ENCODE measurements at places on chromosomes 1 and 21.

GRCh38 chr21:43786300-43786806, 3.0 kb upstream of the RRP1 start:
- DNase-seq, result no peak

- no peak for DNase-seq
These were observed 211.4 kb upstream of the NRIP1 start for GRCh38 chr21:15276243-15276642.

DNA sequence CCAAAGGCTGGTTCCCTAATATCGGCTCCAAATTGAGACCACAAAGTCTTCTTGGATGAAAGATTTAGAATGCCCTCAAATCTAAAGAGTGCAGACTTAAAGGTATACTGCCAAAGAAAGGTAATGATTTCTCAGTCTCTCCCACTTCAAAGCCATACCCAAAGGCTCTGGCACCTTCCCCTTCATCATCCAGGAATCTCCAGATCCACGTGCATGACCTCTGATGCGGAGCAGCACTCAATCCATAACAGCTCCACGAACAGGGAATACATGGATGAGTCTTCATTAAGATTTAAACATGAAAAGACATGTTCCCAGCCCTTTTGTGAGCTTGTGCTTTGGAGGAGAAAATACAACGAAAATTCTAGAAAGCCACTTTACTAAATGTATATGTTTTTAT, 453.9 kb downstream of the DSCAM start:
- DNase-seq, result no peak

DNA sequence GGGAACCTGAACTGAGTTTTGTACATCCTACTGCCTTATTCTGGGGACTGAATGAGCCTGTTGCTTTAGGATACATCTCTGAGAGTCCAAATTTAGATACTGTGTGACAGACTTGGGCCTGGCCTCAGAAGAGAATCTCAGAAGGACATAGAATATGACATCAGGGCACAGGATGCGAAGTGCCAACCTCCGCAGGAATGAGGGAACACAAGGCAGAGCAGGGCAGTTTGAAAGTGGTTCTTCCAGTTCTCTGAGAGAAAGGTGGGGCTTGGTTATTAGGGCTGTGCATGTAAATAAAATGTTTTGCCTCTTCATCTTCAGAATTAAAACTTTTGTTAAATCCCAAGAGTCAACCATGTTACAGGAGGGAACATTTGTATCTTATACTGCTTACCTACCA, 23.1 kb downstream of the TRAF5 start:
- DNase-seq, result no peak

- DNase-seq, result no peak
These were observed 43.4 kb downstream of the KIAA1614 start for GRCh38 chr1:180956028-180956640.

GRCh38 chr1:84505493-84506001, 639 bp upstream of the SPATA1 start:
- no peak for DNase-seq

DNA sequence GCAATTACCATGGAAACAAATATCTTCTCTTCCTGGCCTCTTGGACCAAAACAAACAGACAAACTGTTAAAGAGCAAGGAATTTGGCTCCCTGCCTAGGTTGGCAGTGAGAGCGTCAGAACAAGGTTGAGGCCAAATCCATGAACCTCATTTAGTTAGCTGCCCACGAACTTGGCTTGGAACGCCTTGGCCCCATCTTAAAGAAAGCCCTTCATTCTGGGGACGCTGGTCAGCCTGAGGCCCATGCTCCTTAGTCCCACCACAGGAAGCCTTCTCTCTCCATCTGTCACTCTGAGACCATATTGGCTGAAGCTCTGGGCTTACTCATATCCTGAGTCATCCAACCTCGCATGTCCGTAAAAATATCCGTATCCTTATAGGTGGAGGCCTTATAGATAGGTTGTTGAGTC, 62.4 kb upstream of the DIRAS3 start:
- DNase-seq, result peak; percentile 38

GRCh38 chr1:31064111-31064717, 1.3 kb downstream of the PUM1 start:
- no peak for DNase-seq

GRCh38 chr21:33254766-33255165, 11.4 kb upstream of the IL10RB start:
- no peak for DNase-seq

DNA sequence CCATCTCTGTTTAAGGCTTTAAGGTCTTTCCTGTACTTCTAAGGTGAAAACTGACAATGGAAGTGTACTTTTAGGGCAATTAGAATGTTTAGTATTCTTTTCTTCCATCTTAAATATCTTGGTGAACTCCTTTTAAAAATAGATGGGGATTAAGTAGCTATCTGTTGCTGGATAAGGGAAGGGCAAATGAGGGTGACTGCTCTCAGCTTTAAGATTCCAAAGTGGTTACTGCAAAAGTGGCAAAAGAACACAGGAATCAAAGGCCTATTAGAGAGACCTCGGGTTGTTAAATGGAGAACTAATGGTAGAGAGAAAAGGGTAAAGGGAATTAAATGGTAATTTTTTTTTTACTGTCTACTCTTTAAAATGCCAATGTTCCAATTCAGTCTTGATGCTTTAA, 774.1 kb upstream of the B3GALT2 start:
- no peak for DNase-seq

DNA sequence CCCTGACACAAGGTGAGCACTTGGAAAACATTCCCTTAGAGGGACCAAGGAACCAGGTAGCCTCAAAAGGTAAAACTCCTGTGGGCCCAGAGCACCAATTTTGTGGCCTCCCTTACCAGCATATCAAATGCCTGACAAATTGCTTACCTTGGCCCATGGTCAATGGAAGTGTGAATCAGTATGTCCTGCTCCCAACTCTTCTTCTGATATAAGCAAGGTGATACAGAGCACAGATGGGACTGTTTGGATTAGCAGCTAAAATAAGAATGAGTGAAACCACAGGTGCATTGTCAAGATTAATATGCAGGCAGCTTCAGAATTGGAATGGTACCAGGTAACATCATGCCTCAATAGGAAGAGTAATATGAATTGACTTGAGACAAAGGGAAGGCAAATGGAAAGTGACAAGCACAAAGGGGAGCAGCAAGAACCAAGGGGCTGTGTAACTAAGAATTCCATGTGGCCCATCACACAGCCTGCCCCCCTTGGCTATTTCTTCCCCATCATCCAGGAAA, 156.8 kb upstream of the KCND3 start:
- DNase-seq, result no peak

GRCh38 chr1:225816643-225817538, 7.0 kb downstream of the EPHX1 start:
- DNase-seq, result no peak

- DNase-seq, result no peak
These were observed 40.8 kb downstream of the OLFML2B start for GRCh38 chr1:161982917-161983316.

- DNase-seq, result peak; percentile 77
These were observed at the start of gene CFH for GRCh38 chr1:196651637-196652215. CFH (plus strand) TSS chr1:196652043; CDS start chr1:196652118, 75 bp downstream.

DNA sequence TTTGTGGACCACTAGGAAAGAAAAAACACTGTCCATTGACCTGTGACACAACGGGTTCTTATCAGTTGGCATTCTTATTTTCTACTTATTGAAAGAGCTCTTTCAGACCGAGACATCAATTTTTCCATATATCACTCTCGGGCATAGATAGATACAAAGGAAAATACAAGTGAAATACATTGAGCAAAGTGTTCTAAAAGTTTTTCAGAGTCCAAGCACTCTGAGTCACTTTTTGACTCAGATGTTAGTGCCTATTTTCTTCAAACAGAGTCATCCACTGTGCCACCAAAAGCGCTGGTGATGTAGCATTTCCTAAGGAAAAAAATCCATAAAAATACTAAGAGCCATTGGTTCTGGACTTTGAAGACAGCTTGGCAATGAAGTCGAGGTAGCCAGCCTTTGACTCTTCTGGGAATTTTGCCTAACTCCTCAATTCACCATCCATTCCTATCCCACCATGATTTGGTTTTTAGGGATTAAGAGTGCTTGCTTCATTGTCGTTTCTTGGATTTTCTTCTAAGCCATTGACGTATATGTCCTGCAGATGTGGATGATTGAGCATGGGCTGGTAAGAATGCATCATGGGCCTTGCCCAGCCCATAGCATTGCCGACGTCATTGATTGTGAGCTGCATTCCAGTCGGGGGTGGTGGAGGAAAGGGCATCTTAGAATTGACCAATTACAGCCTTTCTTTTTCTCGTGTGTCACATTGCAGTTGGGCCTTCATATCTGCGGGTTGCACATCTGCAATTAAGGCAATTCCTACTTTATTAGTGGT, 10.6 kb downstream of the GALNT2 start:
- no peak for DNase-seq

DNA sequence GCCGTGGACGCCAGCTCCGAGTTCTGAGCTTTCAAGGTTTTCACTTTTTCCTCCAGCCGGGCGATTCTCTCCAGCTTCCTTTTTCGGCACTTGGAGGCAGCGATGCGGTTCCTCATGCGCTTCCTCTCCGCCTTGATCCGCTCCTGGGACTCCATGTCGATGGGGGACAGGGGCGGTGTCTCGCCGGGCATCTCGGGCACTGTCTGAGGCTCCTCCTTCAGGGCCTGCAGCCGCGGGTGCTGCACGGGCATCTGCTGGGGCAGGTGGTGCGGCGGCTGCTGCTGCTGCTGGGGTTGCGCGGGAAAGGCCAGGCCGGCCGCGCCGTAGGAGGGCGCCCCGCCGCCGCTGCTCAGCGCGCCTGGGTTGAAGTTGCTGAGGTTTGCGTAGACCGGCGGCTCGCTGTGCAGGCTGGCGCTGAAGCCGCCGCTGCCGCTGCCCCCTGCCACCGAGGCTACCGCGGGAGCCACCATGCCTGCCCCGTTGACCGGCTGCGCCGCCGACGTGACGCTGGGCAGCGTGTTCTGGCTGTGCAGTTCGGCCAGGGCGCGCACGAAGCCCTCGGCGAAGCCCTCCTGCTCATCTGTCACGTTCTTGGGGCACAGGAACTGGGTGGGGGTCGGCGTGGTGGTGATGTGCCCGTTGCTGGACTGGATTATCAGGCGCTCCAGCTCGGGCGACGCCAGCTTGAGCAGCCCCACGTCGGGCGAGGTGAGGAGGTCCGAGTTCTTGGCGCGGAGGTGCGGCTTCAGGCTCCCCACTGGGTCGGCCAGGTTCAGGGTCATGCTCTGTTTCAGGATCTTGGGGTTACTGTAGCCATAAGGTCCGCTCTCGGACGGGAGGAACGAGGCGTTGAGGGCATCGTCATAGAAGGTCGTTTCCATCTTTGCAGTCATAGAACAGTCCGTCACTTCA, 1.4 kb downstream of the JUN start:
- no peak for DNase-seq

DNA sequence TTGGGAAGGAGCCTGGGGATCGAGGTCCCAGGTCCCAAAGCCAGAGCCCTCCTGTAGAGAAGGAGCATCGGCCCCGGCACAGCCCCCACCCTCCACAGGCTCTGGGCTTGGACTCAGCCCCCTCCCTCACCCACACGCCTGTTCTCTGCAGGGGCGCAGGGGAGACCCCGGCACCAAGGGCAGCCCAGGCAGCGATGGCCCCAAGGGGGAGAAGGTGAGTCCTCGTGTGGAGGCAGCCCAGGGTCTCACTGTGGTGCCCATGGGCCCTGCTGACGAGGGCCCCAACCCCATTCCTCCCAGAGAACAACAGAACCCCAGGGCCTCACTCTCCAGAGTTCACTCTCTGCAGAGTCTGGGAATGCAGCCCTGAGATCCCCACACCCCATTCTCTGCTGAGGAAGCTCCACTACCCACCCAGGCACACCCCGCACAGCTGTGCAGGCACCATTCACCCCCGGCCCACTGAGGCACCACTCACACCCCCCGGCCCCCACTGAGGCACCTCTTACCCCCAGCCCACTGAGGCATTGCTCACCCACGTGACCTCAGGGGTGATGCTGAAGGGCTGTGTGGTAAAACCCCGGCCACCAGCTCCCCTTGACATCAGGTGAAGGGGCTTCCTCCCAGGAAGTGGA, 21.8 kb downstream of the COL6A2 start:
- no peak for DNase-seq

DNA sequence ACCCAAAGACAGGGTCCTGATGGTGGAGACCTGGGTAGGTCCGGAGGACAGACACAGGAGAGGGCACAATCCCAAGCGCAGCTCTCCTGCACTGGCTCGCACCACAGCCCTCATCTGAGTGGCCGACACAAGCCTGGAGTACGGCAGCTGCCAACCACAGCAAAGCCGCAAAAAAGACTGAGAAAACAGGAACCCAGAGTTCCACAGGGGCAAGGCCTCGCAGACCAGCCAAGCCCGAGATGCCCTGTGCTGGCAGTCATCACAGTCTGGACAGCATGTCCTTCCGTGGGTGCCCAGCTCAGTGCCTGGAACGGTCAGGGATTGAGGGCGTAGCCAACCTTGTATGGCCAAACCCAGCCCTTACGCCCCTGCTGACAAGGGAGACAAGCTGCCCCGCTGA, 11.4 kb downstream of the ZBTB48 start:
- no peak for DNase-seq

- no peak for DNase-seq
These were observed 251.9 kb downstream of the DPYD start for GRCh38 chr1:97668945-97669344.

DNA sequence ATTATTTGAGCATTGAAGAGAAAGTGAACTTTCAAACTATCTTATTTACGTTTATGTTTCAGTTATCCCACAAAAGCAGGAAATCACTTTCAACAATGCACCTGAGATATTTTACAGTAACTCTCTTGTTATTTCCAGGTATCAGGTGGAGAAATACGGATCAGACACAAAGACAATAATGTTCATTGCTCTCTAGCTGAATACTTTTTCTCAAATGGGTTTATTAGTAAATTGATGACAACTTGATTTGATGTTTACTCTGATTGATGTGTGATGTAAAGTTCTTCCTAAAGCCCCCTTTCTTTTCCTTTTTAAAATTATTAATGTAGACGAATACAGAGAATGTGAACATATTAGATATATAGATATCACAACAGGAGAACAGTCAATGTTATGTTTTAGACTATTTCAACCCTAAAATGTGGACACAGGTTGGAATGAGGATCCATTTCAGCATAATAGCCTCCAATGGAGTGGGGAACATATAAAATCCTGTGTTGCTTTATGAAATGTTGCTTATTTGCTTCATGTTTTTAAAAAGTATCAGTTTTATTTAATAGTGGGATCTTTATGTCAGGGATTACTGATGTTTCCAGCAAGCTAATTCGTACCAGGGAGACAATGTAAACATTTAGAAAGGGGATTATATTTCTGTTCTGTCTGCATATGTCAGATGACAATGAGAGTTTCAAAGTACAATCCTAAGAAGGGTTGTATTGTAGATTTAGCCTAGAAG, 1522.3 kb upstream of the TPTE start:
- DNase-seq, result no peak

DNA sequence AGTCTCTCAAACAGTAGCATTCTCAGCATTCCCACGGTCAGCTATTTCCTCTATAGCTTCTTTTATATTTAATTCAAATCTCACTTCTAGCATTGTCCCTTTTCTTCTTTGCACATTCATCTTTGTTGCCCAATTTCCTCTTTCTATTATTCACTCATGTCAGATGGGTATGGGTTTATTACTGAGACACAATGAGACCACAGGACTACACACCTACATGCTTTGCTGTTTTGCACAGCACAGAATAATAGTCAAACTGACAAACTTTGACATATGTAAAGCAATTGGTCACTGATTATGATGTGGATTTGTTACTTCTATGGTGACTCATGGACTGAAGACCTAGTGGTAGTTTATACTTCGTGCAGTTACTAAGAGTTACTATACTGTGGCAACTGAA, 5.8 kb upstream of the CD1C start:
- no peak for DNase-seq

GRCh38 chr21:30487336-30487735, at the start of gene KRTAP19-2:
KRTAP19-2 (minus strand) TSS chr21:30487436; CDS start chr21:30487348, 88 bp downstream.
- DNase-seq, result no peak

- DNase-seq, result no peak
These were observed 327.9 kb downstream of the VAV3 start for GRCh38 chr1:107637101-107637500.

GRCh38 chr21:17250778-17251241, 262.0 kb upstream of the CXADR start:
- DNase-seq, result no peak
